Osteocyte (in vitro differentiated cells): ENCODE measurements at places on chromosomes 16 and 17. TPM values are rescaled to one million over a fixed set of nuclear protein-coding genes. Genes with fewer than 3 reads are reported as not detected.

- peaks cover 34% of the 10 kb centered on the region for H3K4me1 ChIP-seq
- no peak for DNase-seq
- H3K27ac ChIP-seq, result peak overlapping the region; percentile 60
- H3K36me3 ChIP-seq, result peaks cover 4% of the 10 kb centered on the region
These were observed 4.8 kb upstream of the SIRT7 start for GRCh38 chr17:81922566-81923301.

DNA sequence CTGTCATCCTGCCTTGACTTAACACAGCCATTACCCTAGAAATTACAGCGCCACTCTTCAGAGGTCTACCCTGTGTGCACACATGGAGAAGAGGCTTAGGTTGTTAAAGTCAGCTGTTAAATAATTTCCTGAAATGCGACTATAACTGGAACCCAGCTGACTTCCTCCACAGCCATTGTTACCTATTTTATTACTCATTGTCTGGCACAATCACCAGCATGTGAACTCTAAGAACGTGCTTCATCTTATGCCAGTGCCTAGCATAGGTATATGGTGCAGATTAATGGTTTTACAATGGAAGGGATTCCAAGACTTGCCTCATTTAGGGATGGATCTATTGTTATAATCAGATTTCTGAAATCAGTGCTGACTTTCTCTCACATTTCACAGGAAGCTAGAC is 11.9 kb downstream of the RDM1 start:
- no peak overlapping the region for H3K27ac ChIP-seq
- no peak overlapping the region for H3K4me3 ChIP-seq
- H3K27me3 ChIP-seq, result no peaks in the 10 kb centered on the region
- H3K36me3 ChIP-seq, result no peaks in the 10 kb centered on the region
- no peak for DNase-seq

GRCh38 chr16:70700101-70701020 is 14.5 kb upstream of the MTSS2 start:
- DNase-seq, result no peak
- peaks cover 3% of the 10 kb centered on the region for H3K36me3 ChIP-seq
- no peaks in the 10 kb centered on the region for H3K27me3 ChIP-seq
- H3K4me3 ChIP-seq, result no peak overlapping the region
- peak overlapping the region; percentile 100 for H3K27ac ChIP-seq

DNA sequence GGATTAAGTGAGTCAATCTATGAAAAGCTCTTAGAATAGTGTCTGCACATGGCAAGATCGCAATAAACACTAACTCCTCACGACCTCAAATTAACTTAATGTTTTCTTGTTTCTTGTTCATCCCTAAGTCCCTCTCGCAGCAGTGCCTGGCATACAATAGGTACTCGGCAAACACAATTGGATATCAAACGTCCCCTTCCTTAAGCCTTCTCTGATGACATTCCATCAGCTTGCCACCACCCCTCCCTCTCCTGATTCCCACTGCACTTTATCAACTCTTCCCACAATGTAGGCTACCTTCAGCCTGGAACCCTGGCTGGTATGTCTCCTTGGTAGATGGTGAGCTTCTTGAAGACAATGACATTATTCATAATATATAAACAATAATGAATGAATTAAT is 33.3 kb downstream of the CCDC42 start:
- H3K4me3 ChIP-seq, result no peak overlapping the region
- DNase-seq, result no peak
- H3K27ac ChIP-seq, result no peak overlapping the region

- H3K27ac ChIP-seq, result peak overlapping the region; percentile 98
- H3K27me3 ChIP-seq, result no peaks in the 10 kb centered on the region
- no peak for DNase-seq
- peaks cover 31% of the 10 kb centered on the region for H3K36me3 ChIP-seq
These were observed 17.4 kb downstream of the COL1A1 start for GRCh38 chr17:50184064-50184463.

DNA sequence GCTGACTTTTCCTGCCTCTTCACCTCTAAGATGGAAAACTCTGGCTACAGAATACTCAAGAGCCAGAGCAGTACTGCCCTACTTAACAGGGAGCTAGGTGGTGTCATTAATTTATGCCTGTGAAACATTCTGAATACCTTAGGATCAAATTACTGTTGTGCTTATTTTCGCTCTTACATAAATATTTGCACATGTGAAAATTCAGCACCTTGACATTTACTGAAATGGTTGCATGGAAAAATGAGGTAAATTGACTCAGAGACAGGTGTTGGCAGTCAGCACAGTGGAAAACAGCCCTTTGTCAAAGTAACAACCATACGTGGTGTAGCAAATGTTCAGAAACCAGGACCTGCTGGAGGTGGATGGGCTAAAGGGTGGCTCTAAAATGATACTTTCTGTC is 193.6 kb downstream of the CDH8 start:
- no peak for DNase-seq
- H3K4me3 ChIP-seq, result no peak overlapping the region
- peaks cover 3% of the 10 kb centered on the region for H3K36me3 ChIP-seq
- no peak overlapping the region for H3K27ac ChIP-seq
- no peaks in the 10 kb centered on the region for H3K27me3 ChIP-seq
- H3K4me1 ChIP-seq, result peaks cover 3% of the 10 kb centered on the region

GRCh38 chr16:86414991-86415740 is 95.2 kb upstream of the FOXF1 start:
- H3K36me3 ChIP-seq, result no peaks in the 10 kb centered on the region
- DNase-seq, result no peak
- H3K4me1 ChIP-seq, result no peaks in the 10 kb centered on the region
- no peak overlapping the region for H3K27ac ChIP-seq

GRCh38 chr17:55413825-55414489 is 7.7 kb downstream of the MMD start:
- peaks cover 8% of the 10 kb centered on the region for H3K36me3 ChIP-seq
- no peak for DNase-seq
- no peak overlapping the region for H3K27ac ChIP-seq
- no peak overlapping the region for H3K4me3 ChIP-seq
- H3K4me1 ChIP-seq, result no peaks in the 10 kb centered on the region
- no peaks in the 10 kb centered on the region for H3K27me3 ChIP-seq

DNA sequence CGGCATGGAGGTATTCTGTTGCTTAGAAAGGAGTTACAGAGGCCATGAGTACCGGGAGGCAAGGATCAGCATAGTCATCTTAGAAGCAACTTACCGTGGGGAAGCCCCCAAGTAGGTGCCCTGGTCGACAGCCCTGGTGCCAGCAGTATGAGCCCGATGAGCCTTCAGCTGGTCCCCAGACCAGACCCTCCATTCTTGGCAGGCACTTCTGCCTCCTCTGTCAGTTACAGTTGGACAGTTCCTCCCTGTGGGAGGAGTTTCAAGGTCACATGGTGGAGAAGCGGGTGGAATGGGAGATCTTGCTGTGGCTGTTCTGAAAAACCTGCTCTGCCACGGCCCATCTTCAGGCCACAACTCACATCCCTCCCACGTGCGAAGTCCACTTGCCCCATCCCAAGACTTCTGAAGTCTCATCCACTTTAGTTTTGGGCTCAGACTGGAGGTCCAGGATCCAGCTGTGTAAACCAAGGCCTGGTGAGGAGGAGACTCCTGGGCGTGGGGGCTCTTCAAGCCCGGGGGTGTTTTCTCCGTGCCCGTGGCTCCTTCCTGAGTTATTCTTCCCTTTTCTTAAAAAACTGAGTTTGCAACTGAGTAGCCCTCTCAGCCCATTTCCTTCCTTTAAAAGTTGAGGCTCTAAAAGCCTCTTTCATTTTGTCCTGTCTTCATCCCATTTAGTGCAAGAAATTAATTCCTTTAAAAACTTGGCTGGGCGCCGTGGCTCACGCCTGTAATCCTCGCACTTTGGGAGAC is 133.5 kb downstream of the SEC14L1 start:
- H3K4me3 ChIP-seq, result no peak overlapping the region
- peaks cover 2% of the 10 kb centered on the region for H3K4me1 ChIP-seq
- H3K27me3 ChIP-seq, result peaks cover 8% of the 10 kb centered on the region
- DNase-seq, result no peak
- no peaks in the 10 kb centered on the region for H3K36me3 ChIP-seq
- no peak overlapping the region for H3K27ac ChIP-seq

Gene CNTNAP1
- 35.8 and 40.4 TPM in 2 replicates for total RNA-seq

Gene NOD2
- total RNA-seq, result not detected in 2 replicates
